NCI-H460 (cell line): ENCODE measurements at places on chromosomes 16 and 17. TPM values are rescaled to one million over a fixed set of nuclear protein-coding genes. Genes with fewer than 3 reads are reported as not detected.

The RNU2-1 gene
- not detected in 2 replicates for total RNA-seq

The KRT40 gene
- not detected in 2 replicates for total RNA-seq

The PLD6 gene
- total RNA-seq: 10.2 and 11.7 TPM in 2 replicates

The TERB1 gene
- total RNA-seq: 0.20 TPM in 1 of 2 replicates, not detected in the other

The ABCA9 gene
- total RNA-seq: 0.02 TPM in 1 of 2 replicates, not detected in the other

The WNK4 gene
- total RNA-seq: 0.61 and 0.64 TPM in 2 replicates

The E4F1 gene
- 18.6 and 21.7 TPM in 2 replicates for total RNA-seq

The PTX4 gene
- total RNA-seq: 0.15 TPM in 1 of 2 replicates, not detected in the other

The ST6GALNAC2 gene
- 1.4 and 3.1 TPM in 2 replicates for total RNA-seq

The CALB2 gene
- 1.6 TPM in 2 replicates for total RNA-seq

The CCL8 gene
- total RNA-seq: not detected in 2 replicates

The ADAM11 gene
- total RNA-seq: 0.75 and 0.94 TPM in 2 replicates

The ADGRG3 gene
- 8.8 and 9.8 TPM in 2 replicates for total RNA-seq

The KRTAP2-1 gene
- not detected in 2 replicates for total RNA-seq

The TBL3 gene
- total RNA-seq: 32.0 and 34.1 TPM in 2 replicates

The TEDC2 gene
- total RNA-seq: 12.5 and 14.2 TPM in 2 replicates

The CPNE7 gene
- 38.5 and 43.1 TPM in 2 replicates for total RNA-seq

The GCGR gene
- total RNA-seq: 0.40 and 0.58 TPM in 2 replicates

The EVPL gene
- total RNA-seq: 8.0 and 8.6 TPM in 2 replicates

The MILR1 gene
- 2.4 and 2.7 TPM in 2 replicates for total RNA-seq

The CA5A gene
- total RNA-seq: 0.10 TPM in 1 of 2 replicates, not detected in the other

The TP53TG3 gene
- not detected in 2 replicates for total RNA-seq

The GRAP gene
- total RNA-seq: not detected in 2 replicates

The COG4 gene
- 23.4 and 24.3 TPM in 2 replicates for total RNA-seq

The G6PC1 gene
- total RNA-seq: not detected in 2 replicates

The KRT27 gene
- not detected in 2 replicates for total RNA-seq
